Cortex of kidney (tissue), 1 donor: ENCODE measurements at places on chromosomes 6 and 20.

DNA sequence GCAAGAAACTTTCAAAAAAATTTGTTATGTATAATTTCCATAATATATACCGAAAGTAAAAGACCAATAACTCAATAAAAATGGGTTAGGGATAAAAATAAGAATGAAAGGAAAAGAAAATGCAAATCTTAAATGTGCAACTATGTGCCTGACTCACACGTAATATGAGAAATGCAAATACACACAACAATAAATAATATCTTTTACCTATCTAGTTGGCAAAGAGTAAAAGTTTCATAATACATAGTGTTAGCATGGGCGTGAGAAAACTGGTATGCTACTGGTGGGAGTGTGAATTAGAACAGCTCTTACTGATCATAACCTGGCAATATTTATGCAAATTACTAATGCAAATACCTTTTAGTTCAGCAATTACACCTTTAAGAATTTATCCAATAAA lies 438.5 kb upstream of the CITED2 start:
- no peak for DNase-seq

DNA sequence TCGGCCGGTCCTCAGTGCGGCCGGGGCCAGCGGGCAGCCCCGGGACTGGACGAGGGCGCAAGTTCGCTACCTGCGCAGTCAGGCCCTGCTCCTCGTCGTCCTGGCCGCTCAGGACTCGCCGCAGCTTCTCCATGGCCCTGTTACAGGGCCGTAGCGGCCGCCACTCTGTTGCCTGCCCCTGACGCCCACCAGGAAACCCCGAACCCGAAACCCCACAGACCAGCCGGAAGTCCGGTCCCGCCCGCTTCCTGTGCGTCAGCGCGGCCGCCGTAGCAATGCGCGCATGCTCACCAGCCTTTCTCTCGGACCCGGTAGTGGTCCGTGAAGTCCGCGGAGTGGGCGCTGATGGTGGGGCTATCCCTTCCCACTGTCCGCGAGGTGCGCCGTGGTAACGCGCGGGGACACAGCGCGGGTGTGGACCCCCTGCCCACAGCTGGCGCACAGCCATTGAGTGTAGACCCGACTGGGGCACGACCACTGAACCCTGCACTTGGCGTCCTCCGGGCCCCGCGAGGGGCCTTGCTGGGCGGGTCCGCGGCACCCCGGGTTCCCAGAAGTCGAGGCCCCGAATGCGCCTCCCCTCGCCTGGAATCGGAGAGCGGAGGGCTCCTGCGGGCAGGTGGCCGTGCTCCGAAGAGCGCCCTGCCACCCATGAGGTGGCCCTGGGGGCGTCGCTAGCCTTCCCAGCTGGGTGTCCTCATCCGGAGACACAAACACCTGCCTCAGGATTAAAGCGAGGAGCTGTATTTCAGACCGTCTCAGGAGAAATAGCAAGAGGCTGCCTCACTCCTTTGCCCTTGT lies at the start of gene SFT2D1:
TSS of gene SFT2D1 (minus strand) at position 197 of the 801 bp plus-strand sequence. CDS start at position 133, 64 bp downstream.
- DNase-seq: no peak

DNA sequence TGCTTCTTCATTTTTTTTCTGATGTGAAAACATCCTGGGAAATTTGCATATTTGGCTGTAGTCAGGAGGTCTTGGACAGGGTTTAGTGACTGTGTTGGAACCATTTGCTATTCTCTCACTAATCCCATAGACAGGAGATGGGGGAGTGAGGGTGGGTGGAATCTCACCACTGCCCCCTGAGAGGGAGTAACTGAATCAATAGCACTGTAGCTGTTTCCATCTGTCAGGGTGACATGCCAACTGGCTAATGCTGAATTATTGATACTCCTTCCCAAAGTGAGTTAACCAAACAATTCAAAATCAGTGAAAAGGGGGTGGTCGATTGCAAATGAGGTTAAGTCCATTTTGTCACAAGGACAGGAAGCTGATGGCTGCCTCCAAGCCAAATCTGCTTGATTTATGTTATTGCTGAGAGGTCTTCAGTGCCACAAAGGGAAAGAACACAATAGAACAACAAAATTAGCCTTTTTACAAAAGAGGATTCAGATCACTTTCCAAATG lies 55.1 kb upstream of the B3GAT2 start:
- no peak for DNase-seq

GRCh38 chr20:18705490-18705889 lies 108.1 kb upstream of the SCP2D1 start:
- DNase-seq: no peak

DNA sequence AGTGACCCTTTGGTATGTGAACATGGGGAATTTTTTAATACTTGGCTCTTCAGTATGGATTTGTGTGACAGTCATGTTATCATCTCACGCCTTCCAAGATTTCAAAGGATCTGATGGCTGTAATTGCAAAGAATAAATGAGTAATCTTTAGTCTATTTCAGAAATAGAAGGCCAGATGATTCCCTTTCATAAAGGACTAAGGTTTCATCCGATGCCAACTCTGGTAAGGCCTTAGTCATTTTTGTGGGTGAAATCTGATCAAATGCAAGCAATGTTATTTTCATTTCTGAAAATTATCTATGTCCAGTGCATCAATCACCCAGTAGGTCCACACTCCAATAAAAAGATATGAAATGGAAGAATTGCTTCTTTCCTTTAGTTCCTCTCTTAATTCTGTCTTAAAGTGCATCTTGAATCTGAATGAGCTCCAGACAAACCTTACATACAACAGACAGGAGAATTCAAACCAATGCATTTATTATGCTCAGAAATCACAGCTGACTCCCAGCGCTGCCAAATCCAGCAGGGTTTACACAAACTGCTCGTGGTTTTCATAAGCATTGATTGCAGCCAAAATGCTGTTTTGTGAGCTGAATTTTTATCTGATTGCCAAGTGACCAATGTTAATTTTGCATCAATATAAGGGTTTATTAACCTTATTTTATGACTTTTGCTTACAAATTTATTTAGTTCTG lies 565.2 kb upstream of the MARCKS start:
- DNase-seq: no peak

DNA sequence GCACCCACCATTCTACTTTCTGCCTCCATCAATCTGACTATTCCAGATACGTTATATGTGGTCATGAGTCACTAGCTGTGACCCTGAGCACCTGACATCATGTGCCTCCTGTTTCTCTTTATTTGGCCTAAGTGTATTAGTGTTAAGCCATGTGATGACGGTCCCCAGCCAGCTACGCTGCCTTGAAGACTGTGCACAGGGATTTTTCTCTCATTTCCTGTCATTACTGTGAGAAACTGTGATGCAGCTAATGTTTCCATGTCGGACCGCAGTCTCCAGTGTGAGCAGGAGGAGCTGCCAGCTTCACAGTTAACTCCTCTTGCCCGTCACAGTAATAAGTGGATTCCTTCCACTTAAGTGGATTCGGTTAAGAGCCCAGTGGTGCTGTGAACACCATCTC lies 9.9 kb upstream of the SPATS1 start:
- no peak for DNase-seq

GRCh38 chr20:37670351-37670791 lies 23.5 kb upstream of the CTNNBL1 start:
- DNase-seq: no peak

DNA sequence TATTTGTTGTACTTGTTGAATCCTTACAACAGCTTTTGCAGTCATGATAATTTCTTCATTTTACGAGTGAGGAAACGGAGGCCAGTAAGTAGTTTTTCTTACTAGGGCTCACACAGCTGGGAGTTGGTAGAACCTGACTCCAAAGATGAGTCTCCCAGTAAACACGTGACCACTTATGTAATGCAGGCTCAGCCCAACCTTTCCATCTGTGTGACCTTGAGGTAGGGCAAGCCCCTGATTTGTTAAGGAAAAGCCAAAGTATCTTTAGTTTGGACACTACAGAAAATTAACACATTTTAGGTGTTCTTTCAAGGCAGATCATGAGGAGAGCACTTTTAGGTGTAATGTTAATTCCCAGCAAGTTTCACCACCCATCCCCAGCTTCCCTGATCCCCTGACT lies 111.3 kb downstream of the LRRC1 start:
- no peak for DNase-seq

GRCh38 chr20:21715193-21715881 lies 9.9 kb downstream of the PAX1 start:
- DNase-seq: no peak

DNA sequence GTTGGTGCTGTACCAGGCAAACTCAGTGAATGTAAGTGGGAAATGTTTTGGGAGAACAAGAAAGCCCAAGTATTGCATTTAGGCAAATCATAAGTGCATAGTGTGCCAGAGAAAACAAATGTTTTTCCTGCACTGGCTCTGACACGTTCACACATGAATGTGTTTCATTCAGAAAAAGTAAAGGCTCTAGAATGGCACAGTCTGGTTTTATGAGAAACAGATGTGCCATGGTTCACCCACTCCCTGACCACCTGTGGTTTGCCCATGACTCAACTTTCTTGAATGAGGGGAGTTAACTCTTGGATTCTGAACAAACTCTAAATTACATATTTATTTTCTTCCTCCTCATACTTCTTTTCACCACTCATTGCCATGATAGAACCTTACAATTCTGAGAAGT lies 126.9 kb downstream of the KCNQ5 start:
- DNase-seq: no peak
